ENCODE measurements at places on chromosomes 7 and 10.

DNA sequence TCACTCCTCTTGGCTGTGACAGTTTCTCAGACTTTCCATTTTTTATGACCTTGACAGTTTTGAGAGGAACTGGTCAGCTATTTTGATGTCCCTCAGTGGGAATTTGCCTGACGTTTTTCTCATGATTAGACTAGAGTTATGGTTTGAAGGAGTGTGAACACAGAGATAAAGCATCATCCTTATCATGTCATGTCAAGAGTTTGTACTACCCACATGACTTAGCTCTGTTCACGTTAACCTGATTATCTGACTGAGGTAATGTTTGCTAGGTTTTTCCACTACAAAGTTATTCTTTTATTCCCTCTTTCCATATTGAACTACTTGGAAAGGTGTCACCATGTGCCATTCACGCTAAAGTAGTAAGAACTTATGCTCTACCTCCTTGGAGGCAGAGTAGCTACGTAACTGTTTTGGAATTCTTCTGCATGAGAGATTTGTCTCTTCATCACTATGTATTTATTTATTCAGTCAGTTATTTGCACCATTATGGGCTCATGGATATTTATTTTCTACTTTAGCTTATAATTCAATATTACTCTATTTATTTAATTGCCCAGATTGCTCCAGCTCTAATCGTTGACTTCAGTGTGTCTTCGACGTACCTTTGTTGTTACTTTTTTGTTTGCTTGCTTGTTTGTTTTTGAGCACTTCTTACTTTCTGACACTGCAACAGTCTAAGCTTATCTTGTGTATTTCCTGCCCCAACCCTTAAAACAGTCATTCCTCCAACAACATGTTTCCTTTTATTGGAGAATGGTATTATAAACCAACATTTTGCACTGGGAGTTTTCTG is 50.4 kb downstream of the CPED1 start:
- no peak overlapping the region for H3K4me3 ChIP-seq
- H3K4me1 ChIP-seq = no peaks in the 10 kb centered on the region
- no peak overlapping the region for H3K27ac ChIP-seq
- DNase-seq = no peak
- H3K36me3 ChIP-seq = no peaks in the 10 kb centered on the region

- no peak for DNase-seq
- H3K27ac ChIP-seq = no peak overlapping the region
- no peaks in the 10 kb centered on the region for H3K27me3 ChIP-seq
- H3K36me3 ChIP-seq = no peaks in the 10 kb centered on the region
Measured at GRCh38 chr7:23000597-23001360, 13.2 kb downstream of the HYCC1 start.

DNA sequence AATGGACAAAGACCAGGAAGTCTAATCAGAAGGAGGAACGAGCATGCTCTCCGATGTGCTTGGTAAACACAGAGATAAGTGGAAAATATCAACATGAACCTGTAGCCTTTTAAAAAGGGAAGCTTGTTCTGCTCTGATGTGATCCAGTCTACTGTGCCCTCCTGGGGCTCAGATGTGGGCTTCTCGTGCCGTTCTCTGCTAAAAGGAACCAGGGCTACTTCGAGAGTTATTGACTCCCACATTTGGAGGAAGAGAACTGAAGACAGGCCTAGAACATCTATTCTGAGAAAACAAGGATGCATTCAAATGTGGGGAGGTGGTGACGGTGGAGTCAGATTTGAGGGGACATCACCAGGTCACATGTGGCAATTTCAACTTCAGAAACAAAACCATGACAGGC is 325.4 kb downstream of the GLRX3 start:
- no peaks in the 10 kb centered on the region for H3K4me1 ChIP-seq
- peaks cover 2% of the 10 kb centered on the region for H3K27me3 ChIP-seq
- no peak overlapping the region for H3K4me3 ChIP-seq
- no peak overlapping the region for H3K27ac ChIP-seq

- DNase-seq = no peak
- no peaks in the 10 kb centered on the region for H3K27me3 ChIP-seq
- H3K36me3 ChIP-seq = no peaks in the 10 kb centered on the region
Measured at GRCh38 chr10:53682458-53682857, 909.9 kb upstream of the MBL2 start.

GRCh38 chr7:55065079-55065478 is 46.3 kb downstream of the EGFR start:
- DNase-seq = no peak
- H3K27me3 ChIP-seq = peaks cover 74% of the 10 kb centered on the region
- H3K27ac ChIP-seq = no peak overlapping the region
- H3K4me3 ChIP-seq = no peak overlapping the region
- H3K4me1 ChIP-seq = no peaks in the 10 kb centered on the region

- H3K4me3 ChIP-seq = no peak overlapping the region
- H3K27me3 ChIP-seq = peaks cover 2% of the 10 kb centered on the region
- no peaks in the 10 kb centered on the region for H3K36me3 ChIP-seq
- H3K27ac ChIP-seq = no peak overlapping the region
- no peak for DNase-seq
- peaks cover 5% of the 10 kb centered on the region for H3K4me1 ChIP-seq
Measured at GRCh38 chr10:35579116-35579515, 26.0 kb upstream of the GJD4 start.

- H3K36me3 ChIP-seq = peaks cover 17% of the 10 kb centered on the region
- no peak overlapping the region for H3K27ac ChIP-seq
- DNase-seq = no peak
- H3K4me1 ChIP-seq = peaks cover 43% of the 10 kb centered on the region
Measured at GRCh38 chr10:123151737-123152135, 2.5 kb upstream of the BUB3 start.

DNA sequence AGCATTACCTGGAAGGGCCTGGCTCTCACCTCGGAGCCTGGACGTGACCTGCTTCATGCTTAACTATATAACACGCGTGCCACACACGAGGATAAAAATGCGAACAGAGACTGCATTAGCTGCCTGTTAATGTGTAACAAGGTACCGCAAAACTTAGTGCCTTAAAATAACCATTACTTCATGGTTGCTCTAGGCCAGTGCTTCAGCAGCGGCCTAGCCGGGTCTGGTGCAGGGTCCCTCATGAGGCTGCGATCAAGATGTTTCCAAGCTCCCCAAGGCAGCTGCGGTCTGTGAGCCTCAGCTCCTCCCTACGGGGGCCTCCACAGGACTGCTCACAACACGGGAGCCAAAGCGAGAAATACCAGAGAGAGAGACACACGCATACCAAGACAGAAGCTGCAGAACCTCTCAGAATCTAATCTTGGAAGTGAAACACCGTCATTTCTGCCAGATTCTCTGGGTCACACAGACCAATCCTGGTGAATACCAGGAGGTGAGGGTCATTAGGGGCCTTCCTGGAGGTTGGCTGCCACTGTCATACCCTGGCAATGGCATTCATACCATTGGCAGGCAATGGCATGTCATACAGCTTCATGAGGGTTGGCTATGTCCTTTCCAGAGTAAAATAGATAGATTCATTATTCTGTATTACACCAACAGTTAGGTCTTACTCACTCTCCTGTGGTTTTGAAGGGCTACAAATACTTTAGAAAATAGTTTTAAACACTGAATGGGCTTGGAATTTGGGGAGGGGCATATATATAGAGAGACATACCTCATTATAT is 94.5 kb downstream of the HIPK2 start:
- H3K36me3 ChIP-seq = no peaks in the 10 kb centered on the region
- DNase-seq = no peak
- peaks cover 39% of the 10 kb centered on the region for H3K4me1 ChIP-seq
- no peaks in the 10 kb centered on the region for H3K27me3 ChIP-seq

DNA sequence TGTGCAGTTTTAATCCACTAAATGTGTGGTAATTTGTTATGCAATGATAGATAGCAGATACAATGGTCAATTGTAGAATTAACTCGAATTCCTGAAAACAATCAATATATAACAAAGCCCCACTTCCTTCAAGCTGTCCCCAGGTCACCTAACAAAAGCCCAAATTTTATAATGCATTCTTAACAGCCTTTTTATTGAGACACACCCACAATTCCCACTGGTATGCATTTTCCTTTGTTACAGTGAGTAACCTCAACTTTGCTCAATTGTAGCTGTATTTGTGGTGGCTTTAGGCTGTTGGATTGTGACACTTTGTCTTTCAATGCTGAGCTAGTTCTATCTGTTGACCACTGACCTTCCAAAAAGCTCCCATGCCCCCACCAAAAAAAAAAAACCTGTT is 279.8 kb upstream of the CACNA2D1 start:
- H3K4me1 ChIP-seq = no peaks in the 10 kb centered on the region
- H3K27me3 ChIP-seq = no peaks in the 10 kb centered on the region

DNA sequence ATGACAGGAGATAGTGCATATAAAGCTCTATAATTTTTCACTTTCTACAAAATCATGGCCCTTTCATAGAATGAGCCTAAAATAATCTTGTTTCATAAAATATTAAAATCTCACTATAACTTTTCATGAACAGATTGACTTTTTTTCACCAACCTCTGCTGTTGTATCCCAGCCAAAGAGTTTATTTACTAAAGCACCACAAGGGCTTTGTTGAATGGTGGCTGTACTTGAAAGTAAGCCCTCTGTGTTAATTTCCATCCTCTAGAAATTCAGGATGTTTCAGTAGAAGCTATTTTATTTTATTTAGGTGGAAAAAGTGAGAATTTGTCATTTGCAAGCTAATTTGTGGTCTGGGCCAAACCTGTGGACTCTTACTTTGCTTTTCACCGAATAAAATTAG is 30.2 kb downstream of the THNSL1 start:
- no peak overlapping the region for H3K27ac ChIP-seq
- H3K4me1 ChIP-seq = no peaks in the 10 kb centered on the region
- H3K4me3 ChIP-seq = no peak overlapping the region
- DNase-seq = no peak

GRCh38 chr7:116785843-116786242 is 76.5 kb upstream of the CAPZA2 start:
- no peak overlapping the region for H3K4me3 ChIP-seq
- DNase-seq = no peak
- no peaks in the 10 kb centered on the region for H3K36me3 ChIP-seq
- no peaks in the 10 kb centered on the region for H3K4me1 ChIP-seq
- H3K27me3 ChIP-seq = no peaks in the 10 kb centered on the region

DNA sequence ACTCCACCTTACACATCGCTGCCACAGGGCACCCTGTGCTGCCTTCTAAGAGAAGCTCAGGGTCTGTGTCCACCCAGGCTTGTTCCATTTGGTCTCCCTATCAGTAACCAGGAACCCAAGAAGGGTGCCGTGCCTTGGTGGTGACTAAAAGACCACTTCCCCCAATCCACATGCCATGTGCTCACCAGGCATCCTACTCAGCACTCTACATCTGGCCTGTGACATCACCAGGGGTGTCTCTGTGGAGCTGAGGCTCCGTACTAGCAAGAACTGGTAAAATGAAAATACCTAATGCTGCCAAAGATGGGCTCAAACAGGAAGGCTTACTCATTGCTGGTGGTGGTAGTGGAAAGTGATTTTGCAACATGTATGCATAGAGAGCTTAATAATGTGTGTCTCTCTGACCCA is 19.0 kb upstream of the C10orf71 start:
- H3K4me3 ChIP-seq = no peak overlapping the region
- H3K36me3 ChIP-seq = no peaks in the 10 kb centered on the region
- H3K27ac ChIP-seq = no peak overlapping the region
- H3K4me1 ChIP-seq = no peaks in the 10 kb centered on the region

DNA sequence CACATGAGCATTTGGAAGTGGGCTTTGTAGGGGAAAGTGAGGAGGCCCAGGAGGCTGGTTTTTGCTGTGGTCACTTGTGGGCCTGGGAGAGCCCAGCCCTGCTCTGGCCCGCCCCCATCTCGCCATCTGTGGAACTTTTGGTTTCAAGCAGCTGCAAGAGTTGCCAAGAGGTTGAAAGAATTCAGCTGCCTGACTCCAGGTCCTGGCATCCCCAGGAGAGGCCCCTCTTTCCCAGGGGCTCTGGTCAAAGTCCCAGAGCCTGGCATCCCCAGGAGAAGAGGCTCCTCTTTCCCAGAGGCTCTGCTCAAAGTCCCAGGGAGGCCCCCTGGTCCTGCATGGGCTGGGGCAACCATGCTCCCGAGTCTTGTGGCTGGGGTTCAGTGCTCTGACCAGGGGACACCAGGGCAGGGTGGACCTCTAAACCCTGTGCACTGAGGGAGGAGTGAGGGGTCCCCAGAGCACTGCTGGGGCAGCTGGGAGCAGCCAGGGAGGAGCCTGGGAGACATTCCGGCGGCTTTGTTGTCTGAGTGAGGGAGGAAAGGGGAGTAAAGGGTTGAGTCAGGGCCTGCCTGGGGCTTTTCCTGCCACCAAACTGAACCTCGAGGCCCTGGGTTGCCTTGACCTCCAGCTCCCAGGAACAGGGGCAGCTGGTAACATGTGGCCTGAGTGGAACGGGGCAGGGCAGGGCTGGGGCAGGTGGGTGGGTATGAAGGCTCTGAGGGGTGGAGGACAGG is 27.7 kb upstream of the CSGALNACT2 start:
- peaks cover 9% of the 10 kb centered on the region for H3K4me1 ChIP-seq
- H3K4me3 ChIP-seq = no peak overlapping the region
- peaks cover 2% of the 10 kb centered on the region for H3K36me3 ChIP-seq
- DNase-seq = no peak
- no peak overlapping the region for H3K27ac ChIP-seq

DNA sequence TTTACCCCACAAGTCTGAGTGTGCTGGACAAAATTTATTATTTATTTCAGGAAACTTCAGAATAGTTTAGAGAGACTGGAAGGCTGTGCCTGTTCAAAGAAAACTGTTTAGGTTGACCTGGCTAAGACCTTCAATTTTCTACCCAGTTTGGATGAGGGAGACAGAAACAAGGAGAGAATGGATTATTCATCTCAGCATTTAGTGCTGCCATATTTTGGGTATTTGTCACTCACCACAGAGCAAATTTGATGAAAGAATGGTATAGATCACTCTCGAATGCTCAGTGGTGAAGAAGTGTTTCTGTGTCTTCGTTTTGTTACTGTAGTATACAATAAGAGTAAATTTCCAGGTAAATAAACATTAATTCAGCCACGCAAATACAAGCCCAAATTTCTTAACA is 71.8 kb downstream of the SEMA3C start:
- no peak for DNase-seq
- H3K27me3 ChIP-seq = no peaks in the 10 kb centered on the region
- H3K36me3 ChIP-seq = no peaks in the 10 kb centered on the region
- H3K4me1 ChIP-seq = no peaks in the 10 kb centered on the region
- no peak overlapping the region for H3K4me3 ChIP-seq
- no peak overlapping the region for H3K27ac ChIP-seq

DNA sequence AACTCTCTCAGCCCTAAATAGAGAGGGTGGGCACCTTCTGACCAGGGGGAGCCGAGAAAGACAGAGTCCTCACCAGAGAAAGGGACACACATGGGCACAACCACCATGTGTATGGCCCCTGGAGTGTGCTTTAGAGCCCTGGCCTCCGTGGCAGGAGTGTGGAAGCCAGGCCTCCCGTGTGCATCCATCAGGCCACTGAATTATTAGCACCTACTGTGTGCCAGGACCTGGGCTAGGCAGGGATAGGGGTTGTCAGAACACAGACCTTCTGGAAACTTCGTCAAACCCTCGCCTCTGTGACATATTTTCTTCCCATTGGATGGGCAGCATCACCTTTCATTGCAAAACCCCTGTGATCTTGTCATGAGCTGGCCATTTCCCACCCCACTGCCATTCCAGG is 78.5 kb downstream of the ZMIZ1 start:
- no peaks in the 10 kb centered on the region for H3K27me3 ChIP-seq
- no peak overlapping the region for H3K4me3 ChIP-seq
